ENCODE measurements at places on chromosomes 6 and 20.

- DNase-seq: peak; percentile 15
Observed at GRCh38 chr20:19628570-19629134, 129.4 kb upstream of the RIN2 start.

DNA sequence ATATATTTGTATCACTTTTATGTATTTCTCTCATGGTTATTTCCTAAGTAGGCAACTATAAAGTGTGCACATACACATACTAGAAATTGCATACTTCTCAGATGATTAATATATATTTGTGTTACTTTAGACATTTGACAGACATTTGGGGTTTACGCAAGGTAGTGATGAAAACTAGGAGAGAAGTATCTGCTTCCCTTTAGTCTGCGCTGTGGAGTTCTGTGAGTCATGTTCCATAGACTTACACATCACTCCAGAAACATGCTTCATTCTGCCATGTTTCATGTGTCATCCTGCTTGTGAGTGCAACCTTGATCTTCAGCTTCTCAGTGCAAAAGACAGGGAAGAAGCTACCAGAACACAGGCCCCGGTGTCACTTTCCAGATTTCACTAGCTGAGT is 200.7 kb upstream of the BMP2 start:
- no peak for DNase-seq

- no peak for DNase-seq
Observed at GRCh38 chr20:9550871-9551270, 36.5 kb downstream of the LAMP5 start.

DNA sequence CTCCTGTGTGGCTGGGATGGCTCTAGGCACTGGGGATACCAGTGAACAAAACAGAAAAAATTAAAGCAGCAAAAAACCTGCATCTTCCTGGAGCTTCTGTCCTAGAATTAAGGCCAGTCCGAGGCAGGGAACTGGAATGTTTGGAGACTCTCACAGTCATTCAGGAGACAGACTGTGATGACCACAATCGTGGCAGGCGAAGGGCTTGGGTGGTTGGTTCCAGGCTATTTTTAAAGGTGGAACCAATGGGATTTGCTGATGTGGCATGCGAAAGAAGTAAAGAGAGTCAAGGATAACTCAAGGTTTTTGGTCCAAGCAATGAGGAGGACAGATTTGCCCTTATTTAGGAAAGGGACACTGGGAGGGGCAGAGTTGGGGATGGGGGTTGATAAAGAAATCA is 66.9 kb downstream of the SULF2 start:
- DNase-seq: no peak

- no peak for DNase-seq
Observed at GRCh38 chr6:101595276-101595675, 201.8 kb downstream of the GRIK2 start.

DNA sequence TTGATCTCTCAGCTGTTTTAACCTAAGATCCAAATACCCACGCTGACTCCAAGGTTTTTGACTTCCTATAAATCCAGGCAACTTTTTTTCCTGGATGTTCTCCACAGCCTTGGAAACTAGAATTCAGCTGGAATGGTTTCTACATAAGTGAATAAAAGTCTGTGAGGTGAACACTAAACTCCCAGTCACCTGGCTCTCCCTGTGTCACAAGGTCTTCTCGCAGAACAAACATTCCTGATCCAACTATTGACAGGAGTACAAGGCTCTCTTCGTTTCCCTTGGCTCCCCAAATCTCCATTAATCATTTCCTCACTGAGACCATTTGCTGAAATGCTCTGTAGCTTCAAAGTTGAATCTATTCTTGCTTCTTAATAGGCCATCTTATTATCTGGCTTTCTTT is 265.7 kb downstream of the ADGRG6 start:
- DNase-seq: no peak

- peak; percentile 22 for DNase-seq
Observed at GRCh38 chr6:132797951-132798868, at the start of gene SLC18B1. SLC18B1 (minus strand) TSS chr6:132798637; CDS start chr6:132798456, 181 bp downstream.

GRCh38 chr20:7375905-7376304 is 564.4 kb downstream of the HAO1 start:
- DNase-seq: no peak

DNA sequence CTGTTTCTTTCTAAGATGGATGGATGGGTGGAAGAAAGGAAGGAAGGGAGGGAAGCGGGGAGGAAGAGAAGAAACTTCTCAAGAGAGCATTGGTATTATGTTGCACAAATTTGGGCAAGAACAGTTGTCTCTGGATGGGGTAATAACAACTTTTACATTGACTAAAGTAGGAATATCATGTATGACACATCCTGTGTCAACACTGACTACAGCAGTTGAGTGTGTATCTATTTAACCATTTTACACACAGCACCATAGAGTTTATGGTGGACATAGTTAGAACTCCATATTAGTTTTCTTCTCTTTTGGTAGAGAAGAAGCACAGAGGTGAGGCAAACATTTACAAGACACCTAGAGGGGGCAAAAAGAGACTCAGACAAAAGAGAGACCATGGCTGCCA is 44.2 kb upstream of the RNF146 start:
- no peak for DNase-seq

DNA sequence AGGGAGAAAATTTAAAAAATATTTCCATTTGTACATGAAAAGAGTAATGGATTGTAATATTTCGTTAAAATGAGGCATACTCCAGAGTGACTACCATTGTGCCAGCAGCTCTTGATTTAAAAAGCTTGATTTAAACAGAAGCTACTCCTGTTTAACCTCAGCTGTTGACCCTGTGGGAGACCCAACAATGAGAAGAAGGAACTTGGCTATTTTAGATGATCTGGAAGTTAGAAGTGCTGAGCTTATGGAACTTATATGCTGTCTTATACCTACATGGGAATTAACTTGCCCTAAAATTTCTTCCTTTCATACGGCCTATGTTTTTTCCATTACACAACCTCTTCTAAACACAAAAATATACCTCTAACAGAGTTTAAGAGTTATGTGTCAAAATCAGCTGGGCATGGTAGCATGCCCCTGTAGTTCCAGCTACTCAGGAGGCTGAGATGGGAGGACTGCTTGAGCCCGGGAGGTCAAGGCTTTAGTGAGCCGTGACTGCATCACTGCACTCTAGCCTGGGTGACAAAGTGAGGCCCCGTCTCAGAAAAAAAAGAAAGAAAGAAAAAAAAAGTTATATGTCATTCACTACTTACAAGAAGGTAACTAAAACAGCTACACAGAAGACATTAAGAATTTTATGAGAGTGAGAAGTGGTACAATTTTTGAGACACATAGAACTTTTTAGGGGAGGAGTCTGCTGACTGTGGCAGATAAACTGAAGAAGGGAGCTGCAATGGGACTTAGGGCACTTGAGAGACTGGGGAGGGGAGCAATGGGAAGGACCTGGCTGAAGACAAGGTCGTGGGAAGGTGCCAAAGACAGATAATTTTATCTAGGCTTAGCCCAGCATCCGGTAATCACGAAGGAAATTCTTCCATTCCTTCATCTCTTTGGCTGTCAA is 139.9 kb downstream of the MYB start:
- no peak for DNase-seq

DNA sequence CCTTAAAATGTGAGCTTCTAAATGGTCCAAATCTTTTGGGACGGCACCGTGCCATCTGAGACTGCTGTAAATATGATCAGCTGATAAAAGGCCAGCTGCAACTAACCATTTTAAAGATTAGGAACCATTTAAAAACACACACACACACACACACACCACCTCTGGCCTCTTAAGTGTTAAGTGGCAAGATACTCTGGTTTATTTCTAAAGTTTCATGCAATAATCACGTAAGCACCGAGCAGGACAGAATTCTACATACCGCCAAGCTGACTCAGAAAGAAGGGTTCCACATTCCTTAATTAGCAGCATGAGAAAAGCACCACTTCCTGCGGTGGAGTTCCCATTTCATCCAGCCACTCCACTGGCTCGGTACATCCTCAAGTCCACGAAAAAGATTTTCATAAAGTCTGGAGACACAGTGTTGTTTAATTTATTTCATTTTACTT is 17.8 kb upstream of the ZNF217 start:
- DNase-seq: no peak

- DNase-seq: no peak
Observed at GRCh38 chr6:105791583-105792318, 294.4 kb upstream of the PRDM1 start.

Measured in effector memory CD8-positive, alpha-beta T cell (primary cell).